ENCODE measurements at places on chromosomes 1 and 21. TPM values are rescaled to one million over a fixed set of nuclear protein-coding genes. Genes with fewer than 3 reads are reported as not detected.

Gene SNIP1
- 22.7 TPM for total RNA-seq

Gene CD53
- 50.2 TPM for total RNA-seq

Gene LCE6A
- total RNA-seq = not detected

Gene SMG7
- 46.5 TPM for total RNA-seq

Gene LRRN2
- total RNA-seq = 0.32 TPM

Gene PDC
- not detected for total RNA-seq

Gene CRNN
- not detected for total RNA-seq

- H3K4me1 ChIP-seq = no peaks in the 10 kb centered on the region
- H3K36me3 ChIP-seq = no peaks in the 10 kb centered on the region
- H3K27ac ChIP-seq = peak overlapping the region; percentile 76
- H3K4me3 ChIP-seq = no peak overlapping the region
- H3K27me3 ChIP-seq = no peaks in the 10 kb centered on the region
- peak; percentile 75 for DNase-seq
Observed at GRCh38 chr1:59057211-59057694, 239.6 kb upstream of the FGGY start.

- peak; percentile 64 for DNase-seq
- no peaks in the 10 kb centered on the region for H3K27me3 ChIP-seq
Observed at GRCh38 chr1:7784492-7785071, 491 bp downstream of the PER3 start.

DNA sequence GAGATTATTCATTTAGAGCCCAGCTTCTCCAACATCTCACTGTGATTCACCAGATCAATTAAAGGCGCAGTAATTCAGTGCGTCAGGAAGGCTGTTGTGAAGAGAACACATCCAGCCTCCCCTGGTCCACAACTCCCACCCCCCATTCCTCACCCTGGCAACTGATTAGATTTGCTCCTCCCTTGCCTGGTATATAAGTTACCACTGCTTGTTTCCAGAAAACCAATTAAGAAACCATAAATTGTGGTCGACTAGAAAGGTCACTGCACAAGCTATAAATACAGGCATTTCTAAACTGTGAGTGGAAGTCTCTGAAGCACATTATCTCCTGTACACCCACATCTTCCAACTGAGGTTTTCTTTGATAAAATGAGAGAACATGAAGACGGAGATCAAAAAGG, 41.9 kb downstream of the FAM163A start:
- H3K4me3 ChIP-seq = no peak overlapping the region
- H3K27me3 ChIP-seq = no peaks in the 10 kb centered on the region
- no peaks in the 10 kb centered on the region for H3K36me3 ChIP-seq
- no peak overlapping the region for H3K27ac ChIP-seq
- DNase-seq = no peak

DNA sequence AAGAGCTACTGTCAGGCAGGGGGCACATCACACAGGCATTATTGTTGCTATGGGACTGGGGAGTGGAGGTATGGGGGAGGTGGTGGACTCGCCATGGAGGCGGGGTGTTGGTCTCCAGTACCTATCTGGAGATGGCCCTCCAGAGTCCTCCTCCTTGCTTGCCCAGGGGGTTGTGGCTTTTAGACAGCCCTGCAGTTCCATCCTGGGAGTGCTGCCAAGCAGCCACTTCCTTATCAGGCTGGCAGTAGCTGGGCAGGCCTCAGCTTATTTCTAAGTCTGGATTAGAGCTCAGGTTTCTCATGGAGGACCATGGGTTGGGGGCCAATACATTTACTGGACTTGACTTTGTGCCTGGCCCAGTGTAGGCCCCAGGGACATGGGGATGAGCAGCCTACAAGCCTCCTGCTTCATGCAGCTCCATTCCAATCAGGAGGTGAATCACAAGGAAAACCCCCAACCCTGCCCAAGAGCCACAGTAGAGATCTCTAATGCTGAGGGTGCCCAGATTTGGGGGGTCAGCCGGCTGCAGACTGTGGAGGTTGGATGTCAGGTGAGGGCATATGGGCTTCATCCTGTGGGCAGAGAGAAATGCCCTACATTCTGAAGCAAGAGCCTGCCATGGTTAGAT, 210.7 kb upstream of the EDN2 start:
- no peaks in the 10 kb centered on the region for H3K36me3 ChIP-seq
- H3K4me1 ChIP-seq = no peaks in the 10 kb centered on the region
- no peak overlapping the region for H3K4me3 ChIP-seq

DNA sequence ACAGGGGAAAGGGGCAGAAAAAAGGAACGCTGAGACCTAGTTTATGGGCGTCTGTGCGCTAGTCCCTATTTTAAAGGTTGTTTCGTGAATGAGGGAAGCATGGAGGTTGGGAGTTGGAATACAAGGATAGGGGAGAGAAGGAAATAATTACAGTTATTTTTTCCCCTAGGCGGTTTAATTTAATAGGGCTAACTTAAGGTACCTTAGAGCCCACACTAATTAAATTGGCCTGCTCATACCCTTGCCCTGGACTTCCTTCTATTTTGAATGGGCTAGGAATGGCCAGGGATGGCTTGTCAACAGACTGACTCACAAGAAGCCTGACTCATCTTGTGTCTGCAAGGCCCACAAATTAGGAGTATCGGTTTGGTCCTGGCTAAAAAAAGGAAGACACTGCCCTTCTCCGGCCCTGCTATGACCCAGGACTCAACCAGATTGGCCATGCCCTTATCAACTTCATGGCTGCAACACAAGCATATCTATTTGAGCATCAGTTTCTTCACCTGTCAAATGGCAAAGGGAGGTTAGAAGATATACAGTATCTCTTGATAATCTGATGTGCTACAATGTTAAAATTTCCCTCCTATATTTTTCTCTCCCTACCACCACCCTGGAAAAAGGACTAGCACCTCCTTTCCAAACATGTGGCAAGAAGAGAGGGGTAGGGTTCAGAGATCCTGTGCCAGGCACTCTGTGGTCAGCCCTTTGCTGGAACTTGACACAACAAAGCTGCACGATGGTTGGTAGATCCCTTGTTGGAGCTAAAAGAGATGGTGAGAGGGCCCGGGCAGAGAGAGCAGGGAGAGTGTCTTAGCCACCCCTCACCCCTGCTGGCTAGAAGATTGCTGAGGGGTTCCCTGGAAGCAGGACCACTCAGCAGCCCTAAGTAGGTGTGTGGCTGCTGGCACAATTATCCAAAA, 2.2 kb upstream of the SSBP3 start:
- H3K27ac ChIP-seq = peak overlapping the region; percentile 89
- H3K27me3 ChIP-seq = no peaks in the 10 kb centered on the region
- no peaks in the 10 kb centered on the region for H3K36me3 ChIP-seq
- DNase-seq = no peak

GRCh38 chr1:192698731-192699130, 62.8 kb downstream of the RGS13 start:
- DNase-seq = no peak
- no peak overlapping the region for H3K4me3 ChIP-seq
- no peak overlapping the region for H3K27ac ChIP-seq
- H3K27me3 ChIP-seq = no peaks in the 10 kb centered on the region
- no peaks in the 10 kb centered on the region for H3K36me3 ChIP-seq

- DNase-seq = peak; percentile 79
- no peaks in the 10 kb centered on the region for H3K27me3 ChIP-seq
- peak within 1 kb of the TSS; percentile 74 for H3K4me3 ChIP-seq
- H3K4me1 ChIP-seq = no peaks in the 10 kb centered on the region
- H3K36me3 ChIP-seq = no peaks in the 10 kb centered on the region
- peak within 1 kb of the TSS; percentile 75 for H3K27ac ChIP-seq
Observed at GRCh38 chr1:3453891-3454810, at the start of gene ARHGEF16. Gene ARHGEF16 (plus strand): TSS chr1:3454665. CDS start chr1:3463085, 8,420 bp downstream.

DNA sequence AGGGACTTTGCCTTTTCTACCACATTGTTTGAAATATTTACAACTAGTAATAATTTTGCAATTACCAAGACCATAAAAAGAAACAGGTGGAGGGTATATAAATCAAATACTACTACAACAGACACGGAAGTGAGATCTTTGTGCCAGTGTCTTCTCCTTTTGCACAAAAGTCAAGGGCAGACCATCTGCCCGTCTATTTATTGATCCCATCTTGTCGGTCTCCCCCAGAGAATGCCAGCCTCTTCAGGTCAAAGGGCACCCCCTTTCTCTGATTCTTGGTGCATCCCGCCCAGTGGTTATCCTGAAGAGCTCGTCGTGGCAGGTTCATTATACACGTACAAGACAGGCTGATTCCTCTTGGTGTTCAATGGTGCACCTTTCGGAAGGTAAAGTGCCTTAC, 4.8 kb upstream of the PDE9A start:
- no peak for DNase-seq
- no peak overlapping the region for H3K4me3 ChIP-seq
- no peaks in the 10 kb centered on the region for H3K36me3 ChIP-seq
- no peaks in the 10 kb centered on the region for H3K4me1 ChIP-seq
- H3K27ac ChIP-seq = no peak overlapping the region

DNA sequence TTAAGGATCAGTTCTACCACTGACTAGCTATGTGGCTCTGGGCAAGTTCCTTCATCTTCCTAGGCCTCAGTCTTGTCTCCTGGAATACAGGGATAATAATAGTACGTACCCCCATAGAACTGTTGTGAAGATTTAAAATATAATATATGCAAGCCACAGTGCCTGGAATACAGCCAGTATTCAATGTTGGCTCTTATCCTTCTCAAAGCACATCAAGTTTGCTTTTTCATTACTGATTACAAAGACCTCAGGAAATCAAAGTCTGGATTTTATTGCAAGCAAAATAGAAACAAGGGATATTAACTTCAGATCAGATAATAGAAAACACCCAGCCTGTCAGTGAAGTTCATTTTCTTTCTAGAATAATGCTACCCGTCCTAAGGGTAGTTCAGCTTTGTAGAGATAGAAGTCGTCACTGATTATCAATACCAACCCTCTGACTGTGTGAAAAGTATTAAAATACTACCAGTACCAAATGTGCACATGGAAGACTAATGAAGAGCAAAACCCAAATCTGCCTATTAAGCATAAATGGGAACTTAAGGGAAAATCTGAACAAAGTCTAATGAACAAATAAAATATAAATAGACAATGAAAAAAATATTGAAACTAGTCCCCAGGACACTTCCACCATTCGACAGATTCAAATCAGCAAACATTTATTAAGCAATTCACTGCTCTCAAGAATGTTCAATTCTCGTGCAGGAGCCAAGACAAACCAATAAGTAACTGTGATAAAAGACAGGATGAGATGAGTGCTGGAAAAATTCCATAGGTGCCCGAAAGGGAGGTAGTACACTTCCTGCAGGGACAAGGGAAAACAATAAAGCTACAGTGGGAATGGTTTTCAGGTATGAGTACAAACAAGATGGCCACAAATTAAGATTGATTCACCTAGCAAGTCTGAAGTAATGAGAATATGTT, 206.2 kb downstream of the SMYD3 start:
- DNase-seq = no peak
- H3K4me1 ChIP-seq = no peaks in the 10 kb centered on the region
- H3K27ac ChIP-seq = no peak overlapping the region
- no peaks in the 10 kb centered on the region for H3K27me3 ChIP-seq
- H3K4me3 ChIP-seq = no peak overlapping the region
- H3K36me3 ChIP-seq = no peaks in the 10 kb centered on the region

- no peaks in the 10 kb centered on the region for H3K27me3 ChIP-seq
- DNase-seq = no peak
Observed at GRCh38 chr1:235225299-235225698, 64.2 kb upstream of the RBM34 start.

DNA sequence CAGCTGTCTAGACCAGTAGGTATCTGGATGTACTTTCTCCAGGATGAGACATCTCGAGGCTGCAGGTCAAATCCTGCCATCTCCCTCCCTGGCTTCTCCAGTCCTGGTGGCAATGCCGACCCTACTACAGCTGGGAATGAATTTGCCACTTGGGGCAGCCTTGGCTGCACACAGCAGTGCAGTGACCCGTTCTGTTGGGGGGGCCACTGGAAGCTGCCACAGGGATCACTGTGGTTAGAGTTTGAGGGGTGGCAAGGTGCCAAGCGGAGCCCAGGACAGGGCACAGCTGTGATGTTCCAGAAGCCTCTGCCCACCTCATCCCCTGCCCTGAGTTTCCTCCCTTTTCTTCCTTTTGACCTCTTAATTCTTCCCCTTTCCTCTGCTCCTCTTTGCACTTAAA, 17.1 kb downstream of the COL6A2 start:
- no peaks in the 10 kb centered on the region for H3K4me1 ChIP-seq
- peak; percentile 41 for DNase-seq
- H3K36me3 ChIP-seq = no peaks in the 10 kb centered on the region
- no peak overlapping the region for H3K4me3 ChIP-seq
- no peak overlapping the region for H3K27ac ChIP-seq

All from breast epithelium (tissue), 4 donors.